ENCODE measurements at places on chromosomes 16 and 17.
A peak's percentile ranks its signal among the peaks of the same experiment; 100 is the strongest.

DNA sequence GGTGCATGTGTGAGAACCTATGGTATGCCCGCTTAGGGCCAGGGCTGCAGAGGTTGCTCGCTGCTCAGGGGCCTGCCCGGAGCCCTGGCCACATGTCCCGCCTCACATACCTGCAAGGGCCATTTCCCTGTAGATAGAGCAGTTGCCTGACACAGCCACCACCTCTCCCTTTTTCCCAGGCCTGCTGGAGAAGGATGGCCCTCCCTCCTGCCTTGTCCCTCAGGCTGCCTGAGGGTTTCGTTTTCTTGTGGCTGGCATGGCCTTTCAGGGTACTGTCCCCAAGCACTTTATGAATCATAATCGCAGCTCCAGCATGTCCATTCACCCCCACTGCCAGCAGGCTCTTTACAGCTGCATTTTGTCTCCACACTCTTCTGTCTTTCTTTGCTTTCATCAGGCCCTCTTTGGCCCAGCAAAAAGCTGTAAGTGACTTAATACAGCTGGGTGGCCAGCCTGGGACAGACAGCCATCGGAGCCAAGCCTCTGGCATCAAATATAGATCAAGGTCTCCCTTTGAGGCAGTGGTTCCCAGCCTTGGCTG is 65.7 kb downstream of the MPRIP start:
- no peak for DNase-seq

DNA sequence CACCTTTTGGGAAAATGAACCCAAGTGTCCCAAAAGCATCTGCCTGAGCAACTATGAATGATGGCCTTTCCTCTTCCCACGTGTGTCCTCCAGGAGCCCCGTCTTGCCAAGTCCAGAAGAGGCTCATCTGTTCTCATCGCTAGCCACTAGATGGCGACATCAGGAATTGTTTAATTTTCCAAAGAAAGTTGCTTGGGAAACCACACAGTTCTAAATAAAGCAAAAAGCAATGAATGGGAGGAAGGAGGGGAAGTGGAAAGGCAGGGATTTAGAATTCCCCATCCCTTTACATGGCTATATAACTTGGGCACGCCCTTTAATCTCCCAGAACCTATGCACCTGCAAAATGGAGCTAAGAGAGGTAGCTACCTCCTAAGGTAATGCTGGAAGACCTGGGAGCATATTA is 9.0 kb upstream of the CDH5 start:
- peak; percentile 63 for DNase-seq

DNA sequence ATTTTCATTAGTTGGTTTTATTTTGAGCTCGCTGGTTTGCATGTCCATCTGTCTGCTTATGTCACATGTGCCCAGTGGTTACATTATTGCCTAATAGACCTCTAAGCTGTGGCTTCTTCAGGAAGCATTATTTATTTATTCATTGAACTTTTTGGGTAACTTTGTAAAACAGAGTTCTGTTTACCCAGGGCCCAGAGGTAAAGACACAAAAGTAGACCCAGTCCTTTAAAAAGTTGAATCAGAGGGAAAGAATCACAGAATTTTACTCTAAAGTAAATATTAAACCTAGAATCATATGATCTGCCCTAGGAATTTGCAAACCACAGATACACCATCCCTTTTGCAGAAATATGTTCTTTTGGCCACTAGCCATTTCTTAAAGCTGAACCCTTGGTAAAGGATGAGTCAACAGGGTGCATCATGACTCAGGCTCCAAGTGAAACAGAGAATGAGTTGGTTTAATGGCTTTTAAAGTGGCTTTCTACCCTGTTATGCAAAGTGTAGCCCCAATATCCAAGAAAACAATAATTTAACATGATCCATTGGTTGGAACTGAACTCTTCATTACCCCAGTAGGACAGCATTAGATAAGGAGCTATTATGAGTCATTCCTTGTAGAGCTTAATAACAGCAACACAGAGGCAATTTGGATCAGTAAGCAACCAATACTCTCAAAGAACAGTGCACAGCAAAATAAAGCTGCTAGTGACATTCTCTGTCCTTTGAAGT is 236.3 kb downstream of the KCNJ2 start:
- peak; percentile 97 for DNase-seq

DNA sequence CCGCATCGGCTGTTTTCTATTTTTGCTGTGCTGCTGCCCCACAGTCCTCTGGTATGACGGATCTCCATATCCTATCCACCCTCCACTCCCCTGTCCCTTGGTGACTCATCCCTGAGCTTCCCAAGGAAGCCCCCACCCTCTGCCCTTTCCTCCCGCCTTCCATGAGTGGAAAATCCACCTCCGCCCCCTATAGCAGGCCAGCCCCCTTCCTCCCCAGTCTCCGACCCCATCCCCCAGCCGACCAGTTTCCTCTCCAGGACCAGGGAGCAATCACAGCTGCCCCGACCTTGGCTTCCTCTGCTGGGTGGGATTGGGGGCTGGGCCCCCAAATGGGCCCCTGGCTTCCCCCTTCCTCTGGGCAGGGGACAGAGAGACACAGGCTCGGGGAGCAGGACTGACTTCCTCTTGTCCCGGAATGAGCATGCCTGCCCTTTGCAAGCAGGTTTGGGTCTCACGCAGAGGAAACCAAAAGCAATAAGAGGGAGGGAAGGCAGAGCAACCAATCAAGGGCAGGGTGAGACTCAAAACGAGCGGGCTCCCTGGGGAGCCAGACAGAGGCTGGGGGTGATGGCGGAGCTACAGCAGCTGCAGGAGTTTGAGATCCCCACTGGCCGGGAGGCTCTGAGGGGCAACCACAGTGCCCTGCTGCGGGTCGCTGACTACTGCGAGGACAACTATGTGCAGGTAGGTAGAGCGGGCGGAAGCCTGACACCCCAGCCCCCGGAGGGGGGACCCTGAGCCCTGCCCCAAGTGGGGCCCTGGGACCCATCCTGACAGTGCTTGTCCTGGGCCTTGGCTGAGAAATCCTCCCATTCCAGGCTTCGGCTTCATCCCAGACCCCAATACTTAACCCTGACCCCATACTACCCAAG is at the start of the genes ABI3 and GNGT2:
ABI3 (plus strand) TSS at position 550 of the 872 bp plus-strand sequence; CDS start at position 568, 18 bp downstream.
GNGT2 (minus strand) TSS at position 417 of the 872 bp plus-strand sequence. CDS start 3,152 bp downstream, outside the sequence.
- no peak for DNase-seq

GRCh38 chr16:4032768-4033167 is 83.5 kb downstream of the ADCY9 start:
- no peak for DNase-seq

GRCh38 chr16:66741169-66741900 is 10.1 kb downstream of the DYNC1LI2 start:
- DNase-seq: peak; percentile 74

DNA sequence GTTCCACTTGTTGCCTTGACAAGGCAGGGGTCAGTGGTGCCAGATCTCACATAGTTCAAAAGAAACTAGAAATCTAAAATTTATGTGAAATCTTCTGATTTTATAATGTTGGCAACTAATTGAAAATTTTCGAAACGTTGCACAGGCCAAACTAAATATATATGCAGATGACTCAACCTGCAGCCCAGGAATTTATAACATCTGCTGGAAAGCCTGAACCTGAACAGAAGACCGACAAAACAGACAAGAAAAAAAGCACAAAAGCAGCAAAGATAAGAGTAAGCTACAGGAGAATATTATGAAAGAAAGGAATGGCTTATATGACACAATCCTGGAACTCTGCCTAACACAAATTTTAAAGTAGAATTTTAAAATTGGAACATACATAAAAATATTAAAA is 207.6 kb downstream of the CEP112 start:
- DNase-seq: no peak

- DNase-seq: no peak
Observed at GRCh38 chr16:64408699-64409098, 713.2 kb downstream of the CDH11 start.

- peak; percentile 37 for DNase-seq
Observed at GRCh38 chr16:15415511-15415985, 18.8 kb upstream of the BMERB1 start.

DNA sequence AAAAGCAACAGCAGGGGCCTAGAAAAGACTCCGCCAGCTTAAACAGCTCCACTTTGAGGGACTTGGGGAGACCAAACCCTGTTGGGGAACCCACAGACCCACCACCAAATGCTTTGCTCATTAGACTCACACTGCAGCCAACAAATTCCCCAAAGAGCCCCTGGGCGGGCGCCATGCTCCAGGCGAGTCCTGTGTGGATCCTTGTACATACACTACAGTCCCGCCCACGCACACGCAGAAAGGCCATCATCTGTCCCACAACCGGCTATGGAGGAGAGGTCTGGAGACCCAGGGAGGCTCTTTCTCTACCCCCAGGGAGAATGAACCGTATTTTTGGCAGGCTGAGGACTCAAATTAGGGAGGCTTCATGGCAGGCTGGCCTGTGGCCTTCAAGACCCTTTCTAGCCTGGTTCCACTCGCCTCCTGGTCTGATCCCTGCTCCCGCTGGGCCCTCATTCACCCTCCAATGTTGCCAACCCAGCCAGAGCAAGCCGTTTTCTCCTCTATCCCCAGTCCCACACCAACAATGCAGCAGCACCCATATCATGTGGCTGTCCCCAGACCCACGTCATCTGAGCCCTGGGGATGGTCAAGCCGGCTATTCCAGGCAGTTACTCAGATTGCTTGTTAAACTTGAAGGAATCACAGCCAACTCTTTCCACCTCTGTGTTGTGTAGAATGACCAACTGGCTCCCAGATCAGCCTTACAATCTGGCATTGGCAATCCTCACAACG is 27.2 kb downstream of the ZNF423 start:
- no peak for DNase-seq

- no peak for DNase-seq
Observed at GRCh38 chr16:269061-269796, 6.5 kb downstream of the RGS11 start.

- peak; percentile 12 for DNase-seq
Observed at GRCh38 chr17:79563237-79564013, 47.4 kb downstream of the RBFOX3 start.

DNA sequence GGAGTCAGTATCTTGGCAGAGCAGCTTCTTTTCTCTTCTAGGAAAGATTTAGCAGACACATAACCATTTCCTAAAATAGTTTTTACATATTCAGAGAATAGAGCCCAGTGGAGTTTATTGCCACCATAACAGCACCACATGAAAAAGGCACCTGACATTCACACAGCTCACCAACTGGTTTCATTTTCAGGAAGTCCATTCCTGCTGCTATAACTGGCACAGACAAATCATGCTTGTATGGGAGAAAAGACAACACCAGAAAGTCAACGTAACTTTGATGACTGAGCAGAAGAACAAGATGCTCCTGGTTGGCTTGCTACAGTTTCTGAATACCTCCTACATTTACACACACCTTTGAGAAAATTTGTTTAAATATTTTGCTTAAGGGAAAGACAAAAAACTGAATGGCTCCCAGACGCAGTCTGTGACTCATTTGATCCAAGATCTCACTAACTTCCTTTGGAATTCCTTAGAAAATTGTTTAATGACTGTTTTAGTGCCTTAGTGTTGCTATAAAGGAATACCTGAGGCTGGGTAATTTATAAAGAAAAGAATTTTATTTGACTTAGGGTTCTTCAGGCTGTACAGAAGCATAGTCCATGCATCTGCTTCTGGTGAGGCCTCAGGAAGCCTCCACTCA is 1380.6 kb downstream of the CDH8 start:
- DNase-seq: no peak

DNA sequence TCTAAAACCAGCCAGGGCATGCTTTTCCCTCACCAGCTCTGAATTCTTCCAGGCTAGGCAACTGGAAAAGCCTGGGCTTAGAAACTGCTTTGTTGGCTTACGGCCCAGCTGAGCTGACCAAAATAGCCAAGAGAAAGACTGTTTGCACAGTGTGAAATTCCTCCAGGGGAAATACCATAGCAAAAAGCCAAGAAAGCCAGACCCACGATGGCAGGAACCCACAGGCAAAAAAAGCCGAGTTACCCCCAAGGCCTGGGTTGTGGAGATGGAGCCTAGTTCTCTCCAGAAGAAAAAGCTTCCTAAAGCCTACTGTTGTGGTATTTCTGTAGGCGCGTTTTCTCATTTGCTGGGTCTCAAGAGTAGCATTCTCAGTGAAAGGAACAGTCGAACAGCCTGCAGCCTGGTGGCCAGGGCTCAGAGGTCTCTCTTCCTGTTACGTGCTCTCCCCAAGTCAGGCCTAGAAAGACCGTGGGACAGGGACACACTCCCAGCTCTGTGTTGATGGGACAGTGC is 9.2 kb downstream of the SP2 start:
- no peak for DNase-seq

DNA sequence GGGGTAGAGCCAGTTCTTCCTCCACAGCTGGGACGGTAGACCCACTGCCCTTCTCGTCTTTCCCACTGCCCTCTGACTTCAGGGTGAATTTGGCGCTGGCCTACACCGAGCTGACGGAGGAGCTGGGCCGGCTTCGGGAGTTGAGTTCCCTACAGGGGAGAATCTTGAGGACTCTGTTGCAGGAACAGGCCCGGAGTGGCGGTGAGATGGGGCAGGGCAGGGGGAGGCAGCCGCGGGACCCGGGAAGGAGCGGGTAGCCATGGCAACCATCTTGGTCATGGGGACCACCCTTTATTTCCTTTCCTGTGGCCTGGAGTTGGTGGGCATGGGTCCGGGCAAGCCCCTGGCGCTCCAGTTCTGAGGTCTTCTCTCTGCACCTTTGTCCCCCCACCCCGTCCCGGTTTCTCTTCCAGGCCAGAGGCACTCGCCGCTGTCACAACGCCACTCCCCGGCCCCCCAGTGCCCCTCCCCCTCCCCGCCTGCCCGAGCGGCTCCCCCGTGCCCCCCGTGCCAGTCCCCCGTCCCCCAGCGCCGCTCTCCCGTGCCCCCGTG is 14.4 kb downstream of the TBKBP1 start:
- DNase-seq: no peak

GRCh38 chr16:82016263-82016662 is 5.0 kb upstream of the SDR42E1 start:
- peak; percentile 12 for DNase-seq

- no peak for DNase-seq
Observed at GRCh38 chr17:40599468-40599763, 34.1 kb upstream of the CCR7 start.

- peak; percentile 49 for DNase-seq
Observed at GRCh38 chr16:10957771-10958482, 13.6 kb downstream of the CLEC16A start.

GRCh38 chr17:43316522-43317142 is 82.2 kb upstream of the ARL4D start:
- DNase-seq: no peak

DNA sequence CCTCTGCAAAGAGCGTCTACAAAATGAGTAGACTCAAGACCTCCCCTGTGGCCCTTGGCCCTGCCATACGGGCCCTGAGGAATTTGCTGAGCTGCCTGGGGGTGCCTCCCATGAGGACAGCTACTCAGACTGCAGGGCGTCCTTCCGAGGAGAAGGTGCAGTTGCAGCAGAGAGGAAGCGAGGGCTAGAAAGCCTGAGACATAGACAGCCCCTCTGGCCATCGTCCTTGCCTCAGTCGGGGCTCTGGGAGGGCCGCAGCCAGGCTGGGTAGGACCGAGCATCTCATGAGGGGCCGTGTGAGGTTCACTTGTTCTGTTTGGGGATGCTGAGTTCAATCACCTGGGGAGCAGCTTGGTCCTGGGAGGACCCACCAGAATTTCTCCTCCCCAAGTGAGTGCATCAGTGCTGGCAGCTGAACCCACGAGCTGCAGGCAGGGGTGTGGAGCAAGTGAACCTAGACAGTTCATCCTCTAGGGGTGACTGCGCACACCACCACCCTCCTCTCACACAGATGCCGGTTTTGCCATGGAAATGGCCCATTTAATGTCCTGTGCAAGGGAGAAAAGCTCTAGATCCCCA is 20.3 kb downstream of the RAB11FIP4 start:
- DNase-seq: no peak

Data from HCEC 1CT (cell line).